ENCODE measurements at places on chromosomes 6 and 20.

- peak; percentile 67 for DNase-seq
Measured at GRCh38 chr6:14857501-14857900, 388.4 kb upstream of the JARID2 start.

- no peak for DNase-seq
Measured at GRCh38 chr6:113442040-113442439, 415.1 kb upstream of the MARCKS start.

DNA sequence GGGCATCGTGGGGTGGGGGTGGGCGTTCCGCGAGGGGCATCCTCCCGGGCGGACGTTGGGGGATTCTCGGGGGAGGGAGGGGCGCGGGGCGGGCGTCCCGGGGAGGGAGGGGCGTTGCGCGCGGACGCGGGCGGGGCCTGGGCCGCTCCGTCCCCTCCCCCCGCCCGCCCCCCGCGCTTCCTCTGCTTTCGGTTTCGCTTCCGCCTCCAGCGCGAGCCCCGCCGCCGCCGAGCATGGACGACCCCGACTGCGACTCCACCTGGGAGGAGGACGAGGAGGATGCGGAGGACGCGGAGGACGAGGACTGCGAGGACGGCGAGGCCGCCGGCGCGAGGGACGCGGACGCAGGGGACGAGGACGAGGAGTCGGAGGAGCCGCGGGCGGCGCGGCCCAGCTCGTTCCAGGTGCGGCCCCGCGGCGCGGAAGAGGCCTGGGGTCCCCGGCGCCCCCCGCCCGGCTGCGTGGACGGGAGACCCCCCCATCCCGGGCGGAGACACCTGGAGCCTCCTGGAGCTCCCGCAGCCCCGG lies at the start of gene OGFR:
TSS of gene OGFR (plus strand) at position 209 of the 528 bp plus-strand sequence. CDS start at position 234, 25 bp downstream.
- peak; percentile 71 for DNase-seq

GRCh38 chr20:6735942-6736845 lies 31.3 kb upstream of the BMP2 start:
- DNase-seq: no peak

GRCh38 chr20:18739751-18740166 lies 73.8 kb upstream of the SCP2D1 start:
- DNase-seq: no peak

GRCh38 chr6:139355777-139356445 lies 18.5 kb downstream of the CITED2 start:
- no peak for DNase-seq

GRCh38 chr20:57106030-57106682 lies 160.3 kb downstream of the BMP7 start:
- DNase-seq: no peak

DNA sequence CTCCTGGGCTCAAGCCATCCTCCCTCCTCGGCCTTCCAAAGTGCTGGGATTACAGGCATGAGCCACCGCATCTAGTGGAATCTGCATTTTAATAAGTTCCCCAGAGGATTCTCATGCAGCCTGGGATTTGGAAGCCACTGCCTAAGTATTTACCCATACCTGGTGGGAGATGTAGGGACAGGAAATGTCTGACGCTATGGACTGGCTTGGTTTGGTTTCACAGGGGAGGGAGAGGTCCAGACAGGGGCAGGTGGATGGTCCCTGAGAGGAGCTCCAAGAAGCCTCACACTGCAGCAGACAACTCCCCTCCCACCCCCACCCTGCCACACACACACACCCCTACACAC lies 4.4 kb downstream of the VSTM2L start:
- no peak for DNase-seq

DNA sequence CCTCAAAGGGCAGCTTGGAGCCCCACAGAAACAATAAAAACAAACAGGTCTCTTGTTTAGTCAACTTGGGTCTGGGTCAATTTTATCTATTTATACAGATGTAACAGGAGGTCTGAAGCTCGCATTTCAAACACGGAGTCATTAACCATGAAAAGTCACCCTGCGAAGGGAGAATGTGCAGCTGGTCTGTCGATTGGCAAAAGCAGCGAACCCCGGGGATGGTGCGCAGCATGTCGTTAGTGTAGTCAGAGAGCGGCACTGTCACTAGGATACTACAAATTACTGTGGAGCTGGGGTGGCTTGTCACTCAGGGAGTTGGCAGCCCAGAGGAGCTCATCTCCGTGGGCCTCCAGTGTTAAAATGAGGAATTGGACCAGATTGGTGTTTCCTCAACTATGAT lies 190.4 kb upstream of the ARG1 start:
- no peak for DNase-seq

DNA sequence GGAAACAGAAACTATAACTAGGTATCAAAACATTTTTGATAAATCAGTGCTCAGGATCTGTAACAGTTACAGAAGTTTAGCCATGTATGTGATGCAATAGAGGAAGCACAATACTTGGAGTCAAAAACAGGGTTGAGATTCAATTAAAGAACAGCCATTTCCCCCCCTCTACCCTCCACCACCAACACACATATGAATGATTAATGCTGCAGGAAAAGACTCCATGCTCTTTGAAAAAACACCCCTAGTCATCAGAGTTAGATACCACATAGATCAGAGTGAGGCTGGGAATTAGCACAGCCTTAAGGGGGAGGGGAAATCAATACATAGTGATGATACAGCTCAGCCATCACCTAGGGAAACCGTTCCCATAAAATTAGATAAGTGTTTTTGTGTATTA lies 108.9 kb upstream of the EMILIN3 start:
- no peak for DNase-seq

DNA sequence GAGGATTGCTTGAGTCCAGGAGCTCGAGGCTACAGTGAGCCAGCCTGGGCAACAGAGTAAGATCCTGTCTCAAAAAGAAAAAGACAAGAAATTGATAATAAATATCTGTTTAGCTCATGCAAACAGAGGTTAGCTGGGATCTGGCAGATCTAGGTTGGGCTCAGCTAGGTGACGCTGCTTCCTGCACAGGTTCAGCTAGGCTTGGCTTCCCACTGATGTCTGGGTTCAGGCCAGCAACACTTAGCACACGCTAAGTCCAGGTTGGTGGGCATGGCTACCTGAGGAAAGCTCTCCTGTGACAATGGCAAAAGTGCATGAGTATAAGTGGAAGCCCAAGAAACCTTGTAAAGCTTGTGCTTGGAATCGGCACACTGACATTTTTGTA lies 48.7 kb downstream of the RIN2 start:
- DNase-seq: no peak

DNA sequence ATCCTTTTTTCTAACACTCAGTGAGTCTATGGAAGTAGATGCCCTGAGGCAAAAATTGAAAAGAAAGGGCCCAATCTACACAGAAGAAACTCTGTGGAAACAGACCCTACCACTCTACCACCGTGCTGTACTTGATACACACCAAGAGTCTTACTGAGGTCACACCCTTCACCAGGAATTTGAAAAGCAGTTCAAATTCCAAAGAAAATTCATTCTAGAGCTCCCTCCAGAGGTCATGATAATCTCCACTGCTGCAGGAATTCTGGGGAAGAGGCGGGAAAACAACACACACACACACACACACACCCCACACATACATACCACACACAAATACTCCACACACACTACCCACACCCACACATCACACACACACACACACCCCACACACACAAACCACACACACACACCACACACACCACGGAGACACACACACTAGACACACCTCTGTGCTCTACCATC lies 336.8 kb downstream of the HDGFL1 start:
- DNase-seq: no peak

DNA sequence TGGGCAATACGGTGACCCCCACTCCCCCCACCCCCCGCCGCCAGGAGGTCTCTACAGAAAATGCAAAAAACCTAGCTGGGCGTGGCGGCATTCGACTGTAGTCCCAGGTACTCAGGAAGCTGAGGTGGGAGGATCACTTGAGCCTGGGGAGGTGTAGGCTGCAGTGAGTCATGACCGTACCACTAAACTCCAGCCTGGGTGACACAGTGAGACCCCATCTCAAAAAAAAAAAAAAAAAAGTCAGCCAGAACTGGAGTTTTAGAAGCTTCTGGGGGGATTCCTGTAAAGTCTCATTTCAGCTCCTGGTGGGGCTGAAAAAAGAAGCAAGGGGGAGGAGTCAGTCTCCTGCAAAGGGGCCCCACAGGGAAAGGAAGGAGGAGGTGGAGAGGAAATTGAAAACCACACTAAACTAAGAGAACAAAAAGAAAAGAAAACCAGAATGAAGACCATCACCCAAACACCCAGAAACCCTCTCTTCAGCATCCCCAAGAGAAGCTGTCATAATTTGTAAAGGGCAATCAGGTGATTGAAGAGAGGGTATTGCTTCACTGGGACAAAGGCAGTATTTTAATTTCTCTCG lies 50.4 kb downstream of the NOL4L start:
- peak; percentile 53 for DNase-seq

GRCh38 chr6:41275489-41275888 lies 11.0 kb downstream of the TREM1 start:
- DNase-seq: no peak

GRCh38 chr20:62533591-62534495 lies 58.0 kb upstream of the GATA5 start:
- no peak for DNase-seq

DNA sequence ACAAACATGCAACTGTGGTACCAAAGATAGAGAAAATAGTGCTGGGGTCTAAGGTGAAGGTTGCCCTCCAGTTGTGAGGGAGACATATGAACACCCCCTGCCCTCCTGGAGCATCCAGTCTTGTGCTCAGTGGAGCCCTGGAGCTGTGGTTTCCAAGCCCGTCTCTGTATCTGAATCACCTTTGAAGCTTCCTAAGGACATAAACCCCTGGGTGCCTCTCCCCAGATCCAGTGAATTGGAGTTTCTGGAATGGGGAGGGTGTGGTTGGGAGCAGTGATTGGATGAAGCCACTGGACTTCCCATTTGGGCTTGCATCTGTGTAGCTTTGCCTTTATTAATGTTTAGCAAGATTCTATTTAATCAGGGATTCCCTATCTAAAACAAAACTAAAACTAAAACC lies 22.4 kb upstream of the E2F3 start:
- DNase-seq: no peak

DNA sequence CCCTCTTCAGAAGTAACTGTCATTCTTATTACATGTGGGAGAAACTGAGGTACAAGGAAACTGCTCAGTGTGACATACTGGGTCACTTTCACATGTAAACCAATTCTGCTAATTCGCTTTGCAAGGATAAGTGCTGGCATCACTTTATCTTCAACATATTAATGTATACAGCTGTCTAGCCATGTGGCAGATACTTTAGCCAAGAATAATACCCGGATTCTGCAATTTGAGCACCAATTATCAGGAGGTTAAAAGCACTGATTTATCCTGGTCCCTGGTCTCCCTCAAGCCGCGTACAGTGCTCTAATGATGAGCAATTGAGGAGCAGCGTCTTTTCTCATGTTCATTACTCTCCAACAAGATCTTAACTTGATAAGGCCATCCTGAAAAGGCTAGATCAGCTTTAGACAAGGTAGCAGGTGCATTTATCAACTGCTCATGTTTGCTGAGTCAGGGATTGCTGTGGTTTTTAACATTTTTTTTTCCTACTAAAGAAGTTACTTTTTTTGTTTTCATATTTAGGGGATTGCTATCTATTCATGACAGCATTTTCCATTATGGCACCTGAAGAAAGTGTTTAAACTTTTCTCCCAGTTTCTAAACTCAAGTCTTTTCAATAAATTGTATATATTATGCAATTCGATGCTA lies 1066.3 kb upstream of the MAP3K7 start:
- DNase-seq: no peak

DNA sequence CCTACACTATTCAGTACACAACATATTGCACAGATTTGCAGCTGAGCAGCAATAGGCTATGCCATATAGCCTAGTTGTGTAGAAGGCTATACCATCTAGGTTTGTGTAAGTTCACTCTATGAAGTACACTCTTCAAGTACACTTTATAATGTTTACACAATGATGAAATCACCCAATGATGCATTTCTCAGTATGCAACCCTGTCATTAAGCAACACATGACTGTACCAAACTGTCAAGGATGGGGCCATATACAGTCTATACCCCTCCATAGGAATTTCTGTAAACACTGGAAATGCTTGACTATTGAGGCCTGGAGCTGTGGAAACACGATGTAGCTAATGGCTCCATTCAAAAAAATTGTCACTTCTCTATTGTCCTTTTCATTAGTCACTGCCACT lies 535.4 kb downstream of the EPM2A start:
- no peak for DNase-seq

DNA sequence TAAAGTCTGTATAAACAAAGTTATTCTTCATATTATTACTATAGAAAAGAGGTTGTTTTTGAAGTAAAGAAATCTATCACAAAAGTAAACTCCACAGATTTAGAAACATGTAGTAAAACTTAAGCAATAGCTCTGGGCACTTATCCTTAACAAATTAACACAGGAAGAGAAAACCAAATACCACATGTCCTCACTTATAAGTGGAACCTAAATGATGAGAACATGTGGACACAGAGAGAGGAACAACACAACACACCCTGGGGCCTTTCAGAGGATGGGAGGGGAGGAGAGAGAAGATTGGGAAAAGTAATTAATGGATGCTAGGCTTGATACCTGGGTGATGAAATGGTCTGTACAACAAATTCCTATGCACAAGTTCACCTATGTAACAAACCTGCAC lies 57.2 kb downstream of the C6orf58 start:
- DNase-seq: no peak

GRCh38 chr6:7805850-7806214 lies 79.9 kb downstream of the BMP6 start:
- no peak for DNase-seq

GRCh38 chr6:28606424-28607391 lies 81.0 kb downstream of the GPX5 start:
- DNase-seq: no peak

DNA sequence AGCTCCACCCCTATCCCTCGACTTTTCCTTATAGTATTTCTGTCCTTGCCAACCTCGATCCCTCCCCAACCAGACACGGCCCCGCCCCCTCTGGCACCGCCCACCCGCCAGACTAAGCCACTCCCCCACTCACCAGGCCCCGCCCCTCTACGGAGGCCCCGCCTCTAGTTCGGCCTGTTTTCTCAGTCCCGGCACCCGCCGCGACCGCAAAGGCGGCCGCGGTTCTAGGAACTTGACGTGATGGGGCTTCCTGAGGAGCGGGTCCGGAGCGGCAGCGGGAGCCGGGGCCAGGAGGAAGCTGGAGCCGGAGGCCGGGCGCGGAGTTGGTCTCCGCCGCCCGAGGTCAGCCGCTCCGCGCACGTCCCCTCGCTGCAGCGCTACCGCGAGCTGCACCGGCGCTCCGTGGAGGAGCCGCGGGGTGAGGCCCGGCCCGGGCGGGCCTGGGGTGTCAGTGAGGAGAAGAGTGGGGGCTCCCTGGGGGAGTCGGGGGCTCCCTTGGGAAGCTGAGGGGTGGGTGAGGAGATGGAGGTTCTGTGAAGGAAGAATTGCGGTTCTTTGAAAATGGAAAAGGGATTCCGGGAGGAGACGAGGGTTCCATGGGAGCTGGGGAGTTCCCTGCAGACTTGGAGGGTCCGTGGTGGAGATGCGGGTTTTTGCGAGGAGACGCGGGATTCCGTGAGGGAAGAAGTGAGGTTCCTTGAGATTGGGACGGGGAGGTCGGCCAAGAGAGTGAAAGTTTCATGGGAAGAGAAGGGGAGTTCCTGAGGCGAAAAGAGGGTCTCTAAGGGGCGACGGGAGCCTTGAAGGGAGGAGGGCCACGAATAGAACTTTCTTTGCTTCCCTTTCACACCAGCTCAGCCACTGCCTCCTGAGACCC lies at the start of gene ACSS2:
TSS of gene ACSS2 (plus strand) at position 207 of the 877 bp plus-strand sequence. CDS start at position 241, 34 bp downstream.
- DNase-seq: peak; percentile 92
